Diencephalon (tissue), 1 donor: ENCODE measurements at places on chromosomes 5 and 9. TPM values are rescaled to one million over a fixed set of nuclear protein-coding genes. Genes with fewer than 3 reads are reported as not detected.

Gene GNA14
- total RNA-seq = 1.4 TPM

Gene IL5
- total RNA-seq = not detected

Gene FBP1
- 1.2 TPM for total RNA-seq

Gene LIX1
- total RNA-seq = 30.0 TPM

Gene IL9
- not detected for total RNA-seq

Gene SLC34A3
- total RNA-seq = not detected

Gene FAM219A
- 36.4 TPM for total RNA-seq
